ENCODE measurements at places on chromosomes 5 and 9.
A peak's percentile ranks its signal among the peaks of the same experiment; 100 is the strongest.

- DNase-seq = no peak
Observed at GRCh38 chr5:111998871-111999270, 241.9 kb upstream of the NREP start.

- DNase-seq = no peak
Observed at GRCh38 chr9:117696154-117696553, 8.0 kb upstream of the TLR4 start.

DNA sequence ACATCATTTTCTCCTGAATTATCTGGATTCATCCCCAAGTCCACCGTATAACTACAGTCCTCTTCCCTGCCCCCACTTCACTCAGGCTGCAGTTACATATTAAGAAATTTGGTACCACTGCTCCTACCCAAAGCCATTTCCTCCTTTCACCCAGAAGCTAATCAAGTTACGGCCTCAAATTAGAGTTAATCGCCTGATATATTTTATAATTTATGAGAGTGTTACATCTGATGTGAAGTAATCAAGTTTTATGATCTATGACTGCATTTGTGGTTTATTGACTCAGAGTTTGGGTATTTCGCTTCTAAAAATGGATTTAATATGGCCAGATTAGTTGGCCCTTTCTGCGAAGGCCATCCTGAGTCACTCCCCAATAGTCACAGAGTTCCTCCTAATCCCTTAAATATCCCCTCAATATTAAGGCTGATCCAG lies 223.6 kb upstream of the KIF2A start:
- peak; percentile 23 for DNase-seq

DNA sequence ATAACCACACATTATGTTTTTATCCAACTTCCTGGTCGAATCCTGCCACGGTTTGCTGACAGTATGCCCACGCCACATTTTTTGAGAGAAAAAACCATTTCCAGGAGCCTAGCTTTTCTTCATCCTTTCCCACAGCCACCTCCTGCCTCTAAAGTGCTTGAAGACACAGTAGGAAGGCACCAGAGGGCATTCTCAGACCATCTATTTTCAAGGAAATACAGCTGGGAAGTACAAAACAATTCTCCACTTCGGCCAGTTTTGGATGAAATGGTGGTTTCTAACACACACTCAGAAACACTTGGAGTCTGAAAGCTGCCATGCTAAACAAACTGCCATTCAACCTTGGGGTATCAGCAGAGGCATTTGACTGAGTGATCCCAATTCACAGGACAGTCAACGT lies 86.3 kb upstream of the RPS23 start:
- DNase-seq = peak; percentile 23

- DNase-seq = no peak
Observed at GRCh38 chr9:94586814-94587213, 6.8 kb downstream of the FBP2 start.

GRCh38 chr5:61313960-61314681 lies 17.9 kb upstream of the ZSWIM6 start:
- DNase-seq = no peak

DNA sequence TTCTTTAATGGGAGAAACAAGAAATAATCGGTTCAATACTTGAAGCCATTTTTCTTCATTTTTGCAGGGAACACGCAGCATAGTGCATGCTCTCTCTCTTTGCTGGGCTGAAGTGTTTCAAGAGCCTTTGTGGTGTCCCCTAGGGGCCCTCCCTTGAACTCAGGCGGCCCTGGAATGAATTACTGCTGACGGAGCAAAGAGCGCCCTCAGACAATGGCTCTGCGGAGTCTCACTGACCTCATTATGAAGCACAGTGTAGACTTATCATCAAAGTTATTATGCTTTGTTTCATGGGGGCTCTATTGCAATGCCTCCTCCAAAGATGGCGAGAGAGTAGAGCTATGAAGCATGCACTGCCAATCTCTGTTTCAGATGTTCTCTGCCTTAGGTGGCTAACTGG lies 64.8 kb upstream of the ADCY2 start:
- no peak for DNase-seq

- no peak for DNase-seq
Observed at GRCh38 chr5:173785400-173785799, 102.7 kb upstream of the CPEB4 start.

- DNase-seq = no peak
Observed at GRCh38 chr5:30001826-30002225, 1191.7 kb upstream of the CDH6 start.

DNA sequence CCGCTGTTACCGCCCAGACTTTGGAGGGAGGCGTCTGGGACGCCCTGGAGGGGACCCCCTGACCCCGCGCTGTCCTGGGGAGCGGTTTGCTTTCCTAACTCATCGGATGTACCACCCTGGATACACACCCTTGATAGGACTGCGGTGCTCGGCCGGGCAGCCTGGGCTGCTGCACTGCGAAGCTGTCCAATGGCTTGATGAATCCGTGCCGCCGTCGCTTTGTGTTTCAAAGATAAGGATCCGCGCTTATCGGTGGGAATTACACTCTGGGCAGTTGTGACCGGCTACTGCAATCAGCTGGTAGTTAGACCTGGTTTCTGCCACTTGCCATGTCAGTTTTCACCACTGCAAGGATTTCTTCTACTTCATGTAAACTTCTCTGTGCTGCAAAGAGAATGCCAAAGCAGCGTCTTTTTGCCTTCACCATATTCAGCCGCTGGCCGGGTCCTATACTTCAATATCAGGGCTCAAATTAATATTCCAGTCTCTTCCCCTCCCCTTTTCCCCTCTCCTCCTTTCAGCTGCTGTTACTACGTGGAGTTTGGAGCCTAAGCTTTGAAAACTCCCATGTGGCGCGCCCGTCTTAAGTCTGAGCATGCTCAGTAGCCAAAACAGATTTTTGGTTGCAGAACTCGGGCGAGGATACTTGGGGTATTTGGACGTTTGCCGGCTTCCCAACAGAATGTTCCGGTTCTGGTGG lies 727 bp downstream of the SMAD5 start:
- DNase-seq = peak; percentile 40

- peak; percentile 31 for DNase-seq
Observed at GRCh38 chr9:113220467-113221002, 542 bp downstream of the FKBP15 start.

GRCh38 chr5:1545805-1546355 lies 22.1 kb upstream of the LPCAT1 start:
- DNase-seq = no peak

DNA sequence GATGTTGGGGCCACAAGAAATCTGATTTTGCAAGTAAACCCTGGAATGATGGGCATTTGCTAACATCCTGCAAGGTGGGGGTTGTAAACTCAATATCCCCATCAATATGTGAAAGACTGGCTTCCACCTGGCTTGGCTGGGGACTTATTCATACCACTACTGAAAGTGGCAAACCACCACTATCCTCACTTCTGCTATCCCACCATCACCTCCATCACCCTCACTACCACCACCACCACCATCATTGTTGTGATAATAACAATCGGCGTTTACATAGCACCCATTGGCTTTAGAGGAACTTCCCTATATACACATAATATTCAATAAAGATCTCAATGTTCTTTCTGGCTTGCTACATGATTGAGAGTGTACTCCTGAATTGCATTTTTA lies 224.7 kb upstream of the DAP start:
- no peak for DNase-seq

- peak; percentile 58 for DNase-seq
Observed at GRCh38 chr9:132042324-132042723, 37.3 kb downstream of the MED27 start.

DNA sequence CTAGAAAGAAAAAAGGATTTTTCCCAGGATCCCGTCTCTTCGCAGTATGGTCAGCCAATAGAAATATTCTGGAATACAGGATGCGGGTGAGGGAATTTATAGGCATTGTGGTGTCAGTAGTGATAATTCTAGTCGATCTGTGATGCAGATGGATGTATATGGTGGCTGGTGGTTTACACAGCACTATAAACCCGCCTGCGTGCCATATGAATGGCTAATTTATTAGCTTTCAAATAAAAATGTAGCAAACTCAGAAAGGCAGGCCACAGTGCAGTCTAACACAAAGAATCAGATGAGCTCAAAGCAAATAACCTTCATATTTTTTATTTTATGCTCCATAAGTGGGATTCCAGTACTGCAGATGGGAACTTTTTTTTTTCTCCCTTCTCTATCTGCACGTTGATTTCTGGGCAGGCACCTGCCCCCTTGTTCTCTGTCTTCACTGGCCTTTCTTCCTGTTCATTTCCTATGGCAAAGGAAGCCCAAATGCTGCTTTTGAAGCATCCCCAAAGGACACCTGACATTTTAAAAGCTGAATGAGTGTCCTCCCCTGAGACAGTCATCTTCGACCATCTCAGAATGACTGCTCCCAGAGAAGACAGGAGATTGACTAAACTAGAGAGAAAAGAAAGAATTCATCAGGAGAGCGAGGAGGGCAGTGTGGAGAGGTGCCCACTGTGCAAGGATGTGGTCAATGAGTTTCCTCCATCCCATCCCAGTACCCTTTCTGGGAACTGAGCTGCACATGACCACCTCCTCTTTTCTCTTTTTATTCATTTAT lies 52.1 kb downstream of the SEMA6A start:
- no peak for DNase-seq

DNA sequence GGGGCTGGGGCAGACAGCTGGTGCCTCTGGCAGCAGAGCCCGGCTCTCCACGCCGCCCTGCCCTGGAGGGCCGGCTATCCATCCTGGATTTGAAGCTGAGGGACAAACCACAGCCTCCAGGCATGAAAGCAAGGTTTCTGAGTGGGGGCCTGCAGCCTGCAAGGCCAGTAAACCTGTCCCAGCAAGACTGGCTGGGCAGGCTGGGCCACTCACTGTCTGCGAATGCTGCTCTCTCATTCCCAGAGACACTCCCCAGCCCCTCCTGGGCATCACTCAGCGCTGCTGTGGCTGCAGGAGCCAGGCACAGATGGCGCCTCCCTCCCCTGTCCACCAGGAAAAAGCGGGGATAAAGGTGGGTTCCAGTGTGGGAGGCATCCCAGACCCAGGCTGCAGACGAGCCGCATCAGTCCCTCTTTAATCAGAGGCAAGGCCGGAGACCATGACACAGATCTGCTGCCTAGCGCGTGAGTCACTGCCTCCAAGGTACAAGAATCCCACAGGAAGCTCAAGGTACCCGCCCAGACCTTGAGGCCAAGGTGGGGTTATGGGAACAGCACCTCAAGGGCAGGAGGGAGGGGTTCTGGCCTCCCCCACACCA lies 118.0 kb downstream of the VAV2 start:
- DNase-seq = no peak

- DNase-seq = no peak
Observed at GRCh38 chr5:137641148-137641547, 94.7 kb downstream of the KLHL3 start.

DNA sequence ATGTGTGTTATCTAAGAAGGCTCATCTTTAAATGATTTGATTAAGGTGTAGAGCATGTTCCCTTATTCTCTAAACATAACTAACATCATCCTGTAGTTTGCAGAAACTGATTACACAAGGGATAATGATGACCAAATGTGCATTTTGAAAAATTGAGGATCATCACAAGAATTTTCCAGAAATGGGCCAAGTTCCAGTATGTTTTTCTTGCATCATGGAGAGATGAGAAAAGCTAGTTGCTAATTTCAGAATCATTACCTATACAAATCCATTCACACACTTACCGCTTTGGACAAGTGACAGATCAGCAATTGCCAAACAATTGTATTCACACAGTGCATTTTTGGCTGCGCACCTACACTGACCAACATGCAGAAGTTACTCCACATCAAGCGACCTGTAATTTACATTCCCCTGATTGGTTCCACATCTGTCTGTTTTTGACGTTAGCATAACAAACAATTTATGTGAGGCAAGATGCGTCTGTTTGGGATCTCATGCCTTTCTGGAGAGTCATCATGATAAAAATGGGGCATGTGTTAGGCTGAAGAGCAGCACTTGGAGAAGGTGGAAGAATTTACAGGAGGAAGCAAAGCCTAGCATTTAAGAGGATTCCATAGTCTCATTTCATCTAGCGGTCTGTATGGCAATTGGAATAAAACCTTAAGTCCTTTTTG lies 2.8 kb upstream of the BNC2 start:
- no peak for DNase-seq

- DNase-seq = peak; percentile 38
Observed at GRCh38 chr9:126228781-126229444, 97.7 kb upstream of the MVB12B start.

- DNase-seq = no peak
Observed at GRCh38 chr5:14854799-14855198, 16.8 kb downstream of the ANKH start.

DNA sequence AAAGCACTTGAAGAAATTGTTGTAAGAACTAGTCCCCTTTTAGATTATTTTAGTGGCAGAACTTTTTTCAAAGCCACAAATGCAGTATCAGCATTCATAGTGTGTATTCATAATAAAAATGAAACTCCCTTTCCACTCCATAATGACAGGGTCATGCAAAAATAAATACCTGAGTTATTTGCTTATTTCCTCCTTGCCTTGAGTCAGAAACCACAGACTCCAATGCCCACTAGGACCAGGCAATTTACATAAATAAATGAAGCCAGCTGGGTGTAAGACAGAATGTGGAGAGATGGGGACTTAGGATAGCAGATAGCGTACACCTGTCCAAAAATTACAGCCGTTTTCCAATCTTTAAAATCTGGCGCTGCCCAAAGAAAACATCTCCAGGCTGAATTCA lies 417.8 kb downstream of the TMEM161B start:
- no peak for DNase-seq

- DNase-seq = no peak
Observed at GRCh38 chr9:136695955-136696354, 8.7 kb upstream of the AGPAT2 start.

DNA sequence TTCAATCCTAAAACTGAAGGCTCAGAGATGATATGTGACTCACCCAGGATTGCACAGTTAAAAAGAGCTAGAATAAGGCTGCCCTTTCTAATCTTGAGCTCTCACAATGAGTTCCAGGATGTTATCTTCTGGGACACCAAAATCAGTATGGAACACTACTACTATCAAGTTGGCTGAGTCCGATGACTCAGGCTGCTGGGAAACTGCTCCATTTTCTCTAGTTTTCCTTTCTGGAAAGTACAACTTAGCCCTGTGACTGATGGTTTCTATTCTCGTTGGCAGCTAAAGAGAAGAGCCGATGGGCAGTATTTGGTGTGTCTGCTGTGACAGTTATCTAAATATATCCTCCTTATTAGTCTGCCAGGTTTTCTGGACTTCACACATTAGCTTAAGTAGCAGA lies 37.9 kb upstream of the DPYSL3 start:
- no peak for DNase-seq

- DNase-seq = no peak
Observed at GRCh38 chr5:74772359-74772758, 5.3 kb downstream of the NSA2 start.

Data from foreskin melanocyte (primary cell).